ENCODE measurements at places on chromosomes 7 and 10. TPM values are rescaled to one million over a fixed set of nuclear protein-coding genes. Genes with fewer than 3 reads are reported as not detected.

PGAM2 gene
- not detected for total RNA-seq

GRCh38 chr10:69742356-69742695 is 59.4 kb upstream of the COL13A1 start:
- no peak for DNase-seq

GRCh38 chr10:97714401-97715258 is 1.1 kb downstream of the MARVELD1 start:
- DNase-seq = no peak

DNA sequence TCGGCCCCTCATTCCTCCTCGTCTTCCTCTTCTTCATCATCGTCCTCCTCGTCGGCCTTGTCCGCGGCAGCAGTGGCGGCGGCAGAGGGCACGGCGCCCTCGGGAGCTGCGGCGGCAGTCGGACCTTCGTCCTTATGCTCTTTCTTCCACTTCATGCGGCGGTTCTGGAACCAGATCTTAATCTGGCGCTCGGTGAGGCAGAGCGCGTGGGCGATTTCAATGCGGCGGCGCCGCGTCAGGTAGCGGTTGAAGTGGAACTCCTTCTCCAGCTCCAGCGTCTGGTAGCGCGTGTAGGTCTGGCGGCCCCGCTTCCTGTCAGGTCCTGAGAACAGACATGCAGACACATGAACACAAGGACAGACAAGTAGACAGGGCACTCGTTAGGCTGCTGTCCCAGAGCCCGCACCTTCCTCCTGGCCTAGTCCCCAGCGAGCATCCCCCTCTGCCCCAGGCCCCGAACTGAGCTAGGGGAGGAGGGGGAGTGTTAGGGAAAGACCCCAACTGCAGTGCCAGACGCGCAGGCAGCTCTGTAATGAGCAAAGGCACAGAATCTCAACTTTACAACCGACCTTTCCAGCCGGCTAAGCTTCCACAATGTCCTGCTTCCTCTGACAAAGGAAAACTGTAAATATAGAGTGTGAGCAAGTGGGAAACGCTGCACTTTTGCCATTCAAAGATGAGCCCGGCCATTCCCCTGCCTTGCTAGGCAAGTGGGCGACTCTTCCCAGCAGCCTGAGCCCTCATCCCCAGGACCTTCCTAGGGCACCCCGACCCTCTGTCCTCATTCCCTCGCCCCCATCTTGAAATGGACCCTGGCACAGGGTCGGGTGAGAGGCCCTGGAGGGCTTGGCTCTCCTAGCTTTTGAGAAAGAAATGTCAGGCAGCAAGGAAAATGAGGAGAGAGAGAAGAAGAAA is 1.3 kb downstream of the HOXA7 start:
- DNase-seq = no peak

- DNase-seq = no peak
Observed at GRCh38 chr10:99834410-99834809, 52.0 kb downstream of the ABCC2 start.

- DNase-seq = no peak
Observed at GRCh38 chr10:111968647-111969046, 214.9 kb downstream of the GPAM start.

DNA sequence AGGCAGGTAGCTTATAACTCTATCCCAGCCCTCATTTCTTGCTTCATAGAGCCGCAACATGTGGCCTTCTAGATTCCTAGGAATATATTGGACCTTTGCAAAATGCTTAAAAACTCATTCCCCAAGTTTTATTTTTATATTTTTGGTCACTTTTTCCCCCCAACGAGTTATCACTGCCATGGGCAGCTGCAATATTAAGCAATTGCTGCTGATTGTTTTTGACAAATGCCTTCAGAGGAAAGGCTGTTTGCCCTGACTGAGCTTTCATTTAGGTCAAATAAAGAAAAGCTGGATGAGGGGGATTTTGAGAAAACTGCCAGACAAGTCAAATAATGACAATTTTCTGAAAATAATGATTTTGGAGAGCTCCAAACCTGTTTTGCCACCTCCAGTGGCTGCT is 976.9 kb upstream of the MBL2 start:
- DNase-seq = no peak

PDK4 gene
- total RNA-seq = not detected
